Right atrium auricular region (tissue), 2 donors: ENCODE measurements at places on chromosomes 12 and 14.

GRCh38 chr12:50572760-50573159 is 68.0 kb downstream of the DIP2B start:
- DNase-seq, result no peak

GRCh38 chr14:104393898-104394381 is 185.6 kb upstream of the C14orf180 start:
- peak; percentile 64 for DNase-seq

DNA sequence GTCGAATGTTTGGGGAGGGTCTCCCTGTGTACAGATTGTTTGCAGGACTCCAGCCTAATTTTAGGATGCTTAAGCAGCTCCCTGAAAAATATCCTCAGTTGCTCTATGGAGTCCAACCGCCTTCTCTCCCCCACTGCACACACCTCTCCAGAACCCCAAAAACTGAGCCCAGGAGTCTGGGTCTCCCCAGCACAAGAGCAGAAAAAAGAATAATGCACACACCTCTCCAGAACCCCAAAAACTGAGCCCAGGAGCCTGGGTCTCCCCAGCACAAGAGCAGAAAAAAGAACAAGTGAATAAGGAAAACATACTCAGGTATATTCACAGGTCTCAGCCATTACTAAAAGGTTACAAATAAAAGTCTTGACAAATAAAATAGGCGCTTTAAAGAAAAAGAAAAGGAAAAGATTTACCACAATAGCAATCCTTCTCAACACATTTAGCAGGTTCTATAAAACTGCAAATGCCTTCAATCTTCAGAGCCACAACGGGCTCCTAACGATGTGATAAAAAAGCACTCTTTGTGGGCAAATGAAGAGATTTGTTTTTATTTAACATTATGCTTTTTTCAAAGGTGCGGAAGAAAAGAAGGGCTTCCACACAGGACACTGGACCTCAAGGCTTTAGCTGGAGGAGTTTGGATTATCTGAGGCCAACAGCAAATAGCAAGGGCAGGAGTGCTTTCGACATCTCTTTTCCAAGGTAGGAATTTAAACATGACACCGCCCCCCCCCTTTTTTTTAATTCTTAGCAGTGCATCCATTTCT is 8.2 kb downstream of the BCL11B start:
- no peak for DNase-seq

DNA sequence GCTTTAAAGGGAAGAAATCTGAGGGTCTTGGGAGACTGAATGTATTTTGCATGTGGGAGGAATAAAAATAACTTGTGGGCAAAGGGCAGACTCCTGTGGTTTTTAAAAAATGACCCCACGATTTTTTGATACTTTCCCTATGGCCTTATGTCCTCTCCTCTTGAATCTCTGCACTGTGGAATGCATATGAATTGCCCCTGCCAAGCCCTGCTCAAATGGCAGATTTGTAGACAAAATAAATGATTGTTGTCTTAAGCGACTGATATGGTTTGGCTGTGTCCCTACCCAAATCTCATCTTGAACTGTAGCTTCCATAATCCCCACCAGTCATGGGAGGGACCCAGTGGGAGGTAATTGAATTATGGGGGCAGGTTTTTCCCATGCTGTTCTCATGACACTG is 223.8 kb downstream of the DACT1 start:
- DNase-seq, result no peak

DNA sequence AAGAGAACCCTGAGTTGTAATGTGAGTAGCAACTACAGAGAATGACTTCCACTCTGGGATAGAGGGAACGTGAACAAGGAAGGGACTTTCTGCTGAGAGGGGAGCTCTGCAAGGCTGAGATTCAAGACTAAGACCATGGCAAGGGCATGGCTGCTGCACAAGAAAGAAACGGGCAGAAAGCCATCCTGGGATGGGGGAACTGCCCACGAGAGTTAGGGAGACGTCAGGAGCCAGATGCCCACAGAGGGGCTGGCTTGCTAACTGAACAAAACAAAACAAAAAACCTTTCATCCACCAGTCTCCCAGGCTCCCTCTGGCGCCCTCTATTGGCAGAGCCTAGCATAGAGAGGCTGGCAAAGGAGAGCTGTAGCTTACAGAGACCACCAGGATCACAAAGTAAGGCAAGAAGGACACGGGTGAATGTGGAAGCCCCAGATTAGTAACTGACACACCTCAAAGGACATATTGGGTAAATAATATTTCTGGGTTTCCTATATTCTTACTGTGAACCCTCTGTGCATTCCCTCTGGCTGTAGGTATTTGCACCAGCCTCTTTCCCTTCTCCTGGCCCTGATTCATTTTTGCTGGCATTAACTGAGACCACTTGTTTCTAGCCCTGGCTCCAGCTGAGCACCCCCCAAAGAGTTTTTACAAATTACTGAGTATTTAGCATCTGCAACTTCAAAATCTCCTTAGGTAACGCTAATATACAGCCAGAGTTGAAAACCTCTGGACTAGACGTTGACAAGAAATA is 338.3 kb downstream of the EMP1 start:
- DNase-seq, result peak; percentile 72

DNA sequence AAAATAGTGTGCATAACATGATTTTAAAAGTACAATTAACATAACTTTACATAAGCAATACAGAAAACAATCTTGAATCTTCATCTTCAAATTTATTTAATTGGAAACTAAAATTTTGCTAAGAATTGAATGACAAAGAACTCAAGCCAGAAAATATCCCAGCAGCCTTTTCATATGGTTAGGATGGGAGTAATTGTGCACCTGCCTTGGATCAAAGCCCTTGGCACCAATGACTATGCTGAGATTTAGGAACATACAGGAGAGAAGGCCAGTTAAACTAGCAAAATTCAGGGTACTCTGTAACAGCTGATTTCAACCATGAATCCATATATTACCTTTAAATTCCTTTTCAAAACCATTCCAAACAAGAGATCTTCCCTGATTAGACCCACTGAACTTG is 5.8 kb downstream of the KERA start:
- DNase-seq, result no peak

DNA sequence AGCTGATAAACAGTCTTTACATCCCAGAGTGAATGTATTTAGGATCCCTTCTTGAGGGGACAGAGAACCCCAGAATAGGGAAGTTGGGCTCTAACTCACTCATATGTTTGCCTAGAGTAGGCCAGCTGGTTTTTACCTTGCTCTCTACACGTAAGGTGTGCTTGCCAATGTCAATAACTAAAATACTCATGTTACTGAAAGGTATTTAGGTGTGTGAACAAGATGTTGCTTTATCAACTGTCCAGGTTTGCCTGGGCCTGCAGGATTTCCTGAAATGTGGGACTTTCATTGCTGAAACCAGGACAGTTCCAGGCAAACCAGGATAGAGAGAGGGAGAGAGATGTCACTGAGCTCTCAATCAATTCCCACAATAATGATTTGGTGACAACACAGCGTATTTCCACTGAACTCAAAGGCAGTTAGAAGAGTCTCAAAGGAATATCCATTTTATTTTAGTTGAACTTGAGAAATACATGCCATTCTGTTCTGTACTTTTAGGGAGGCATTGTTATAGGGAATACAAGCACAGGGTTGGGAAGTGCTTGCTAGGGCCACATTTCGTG is 171.7 kb downstream of the NRXN3 start:
- DNase-seq, result no peak

DNA sequence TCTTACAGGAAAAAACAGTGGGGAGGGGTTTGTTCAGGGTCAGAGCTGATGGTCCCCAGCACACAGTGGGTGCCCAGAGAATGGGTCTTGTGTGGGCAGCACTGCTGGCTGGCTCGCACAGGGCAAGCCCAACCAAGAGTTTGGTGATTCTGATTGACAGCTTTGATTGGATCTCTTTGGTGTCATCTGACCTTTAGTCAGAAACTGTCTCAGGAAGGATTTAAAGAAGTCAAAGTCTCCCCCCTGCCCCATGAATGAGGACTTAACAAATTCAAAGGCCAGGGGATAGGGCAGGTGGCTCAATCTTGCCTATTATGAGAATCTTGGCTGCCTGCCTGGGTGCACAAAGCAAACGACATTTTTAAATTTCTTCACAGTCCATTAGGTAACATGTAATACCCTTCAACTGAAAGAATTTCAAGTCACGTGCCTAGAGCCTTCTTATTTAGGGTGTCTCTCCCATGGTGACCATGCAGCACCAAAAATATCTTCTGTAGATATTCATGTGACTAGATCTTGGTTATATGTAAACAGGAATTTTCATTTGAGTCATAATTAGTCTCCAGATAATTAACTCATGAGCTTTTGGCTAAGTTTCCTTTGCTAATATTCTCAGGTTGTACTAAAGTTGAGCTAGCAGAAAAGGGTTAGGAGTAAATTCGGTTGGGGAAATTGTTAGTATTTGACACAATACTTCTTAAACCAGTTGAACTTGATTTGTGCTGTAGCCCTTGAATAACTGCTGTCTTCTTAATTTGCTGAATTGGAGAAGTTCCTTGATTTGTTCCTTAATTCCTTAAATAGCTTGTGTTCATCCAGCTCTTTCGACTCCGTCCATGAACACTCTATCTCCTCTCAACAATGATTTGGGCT is 54.5 kb upstream of the HECTD1 start:
- peak; percentile 82 for DNase-seq

DNA sequence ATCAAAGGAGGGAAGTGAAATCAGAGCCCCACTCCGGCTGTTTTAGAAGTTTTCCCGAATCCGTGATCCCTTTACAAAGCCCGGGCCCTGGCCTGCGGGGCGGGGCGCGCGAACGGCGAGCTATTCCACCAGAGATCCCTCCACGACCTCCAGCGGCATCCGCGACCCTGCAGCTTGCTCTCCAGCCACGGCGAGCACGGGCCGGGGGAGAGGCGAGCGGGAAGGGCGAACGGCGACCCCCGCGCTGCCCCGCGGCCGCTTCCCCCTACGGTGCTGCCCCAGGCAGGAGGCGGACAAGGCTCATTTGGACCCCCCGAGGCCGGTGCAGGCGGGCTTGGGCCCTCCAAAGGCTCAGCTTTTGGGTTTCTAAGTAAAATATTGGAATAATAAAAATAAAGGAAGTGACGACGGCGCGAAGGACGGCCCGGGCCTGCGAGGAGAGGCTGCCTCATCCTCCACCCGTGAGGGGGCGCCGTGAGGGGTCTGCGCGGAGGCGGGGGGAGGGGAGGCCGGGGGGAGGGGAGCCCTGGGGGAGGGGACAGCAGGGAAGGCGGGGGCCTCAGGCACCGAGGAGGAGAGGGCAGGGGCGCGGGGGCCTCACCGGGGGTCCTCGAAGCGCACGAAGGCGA is 613 bp downstream of the SRSF9 start:
- DNase-seq, result no peak

GRCh38 chr12:111444925-111445725 is 39.4 kb downstream of the SH2B3 start:
- DNase-seq, result peak; percentile 71

GRCh38 chr12:59643550-59643949 is 47.7 kb downstream of the SLC16A7 start:
- DNase-seq, result no peak

DNA sequence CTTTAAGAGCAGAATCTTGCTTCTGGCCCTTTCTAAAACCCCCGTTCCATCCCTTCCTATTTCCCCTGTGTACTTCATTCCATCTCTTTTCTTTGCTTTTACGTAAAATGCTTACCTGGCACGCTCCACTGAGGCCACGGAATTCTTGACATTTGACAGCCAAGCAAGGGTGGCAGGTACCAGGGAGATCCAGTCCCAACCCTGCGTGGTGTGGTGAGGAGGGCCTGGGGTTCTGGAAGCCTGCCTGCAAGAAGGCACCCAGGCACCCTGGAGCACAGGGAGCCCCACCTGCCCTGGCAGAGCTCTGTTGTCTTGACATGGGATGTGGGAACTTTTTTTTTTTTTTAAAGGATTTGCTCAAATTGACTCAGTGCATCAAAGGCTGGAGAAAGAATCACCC is 48.6 kb downstream of the ITPK1 start:
- no peak for DNase-seq

DNA sequence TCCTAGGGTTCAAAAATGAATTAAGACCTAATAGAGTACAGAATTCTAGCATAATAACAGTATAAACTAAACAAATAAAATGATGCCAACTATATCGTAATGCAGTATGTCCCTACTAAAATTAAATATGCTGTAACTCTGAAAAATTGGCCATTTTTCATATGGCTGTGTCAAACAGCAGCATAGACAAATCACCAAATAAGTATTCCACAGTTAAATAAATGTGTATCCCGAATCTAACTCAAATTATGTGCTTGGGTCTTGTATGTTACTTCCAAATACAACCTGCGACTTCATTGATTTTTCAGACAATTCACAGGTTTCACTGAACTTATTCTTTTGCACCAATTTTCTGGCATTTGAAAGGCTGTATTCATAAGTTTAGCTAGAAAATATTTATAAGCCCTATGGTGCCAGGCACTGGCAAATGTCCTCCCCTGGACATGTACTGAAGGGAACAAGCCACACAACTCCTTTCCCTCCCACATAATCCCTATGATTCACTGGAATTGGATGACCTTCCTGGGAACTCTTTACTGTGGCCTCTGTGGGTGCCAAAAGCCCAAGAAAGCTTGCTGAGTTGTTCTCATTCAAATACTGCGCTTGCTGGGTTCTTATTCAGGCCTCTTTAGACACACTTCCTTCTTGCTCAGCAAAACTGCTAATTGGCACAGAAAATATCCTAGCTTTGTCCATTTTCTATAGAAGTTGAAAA is 108.8 kb downstream of the KITLG start:
- no peak for DNase-seq

DNA sequence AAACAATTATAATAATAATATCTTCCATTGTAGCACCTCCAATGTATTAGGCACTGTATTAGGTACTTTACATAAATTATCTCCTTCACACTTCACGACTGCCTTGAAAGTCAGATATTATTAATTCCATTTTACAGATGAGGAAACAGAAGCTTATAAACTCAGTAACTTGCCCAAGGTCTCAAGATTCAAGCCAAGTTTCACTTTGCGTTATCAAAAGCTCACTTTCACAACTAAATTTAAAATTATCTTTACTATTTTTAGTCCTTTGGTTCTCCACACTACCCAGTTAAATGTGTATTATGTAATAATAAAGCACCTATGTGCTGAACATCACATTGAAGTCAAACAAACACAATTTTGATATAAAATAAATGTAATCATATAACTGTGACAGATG is 55.8 kb downstream of the NUMB start:
- no peak for DNase-seq

GRCh38 chr12:80941916-80942315 is 4.2 kb upstream of the LIN7A start:
- DNase-seq, result no peak

DNA sequence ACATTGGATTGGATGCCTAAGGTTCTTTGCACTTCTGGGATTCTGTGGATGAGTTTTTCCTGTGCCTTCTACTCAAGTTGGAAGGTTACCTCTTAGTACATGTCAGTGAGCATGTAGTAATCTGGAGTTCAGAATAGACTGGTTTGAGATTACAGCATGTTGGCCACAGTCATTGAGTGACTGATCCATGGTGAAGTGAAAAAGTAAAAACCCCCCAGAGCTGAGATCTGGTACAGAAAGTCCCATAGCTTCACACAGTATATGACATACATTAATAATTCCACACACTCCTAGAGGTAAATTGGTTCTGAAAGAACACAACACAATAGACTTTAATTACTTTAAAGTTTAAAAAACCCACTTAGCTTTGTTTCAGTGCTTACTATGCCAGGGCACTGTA is 11.9 kb upstream of the CCND2 start:
- DNase-seq, result no peak

- no peak for DNase-seq
Measured at GRCh38 chr12:98606359-98606988, 13.0 kb downstream of the SLC25A3 start.
